Aorta (tissue), 5 donors: ENCODE measurements at places on chromosomes 3 and 15. TPM values are rescaled to one million over a fixed set of nuclear protein-coding genes. Genes with fewer than 3 reads are reported as not detected.

- H3K27ac ChIP-seq = no peak overlapping the region
- H3K4me1 ChIP-seq = no peaks in the 10 kb centered on the region
- H3K4me3 ChIP-seq = no peak overlapping the region
- no peaks in the 10 kb centered on the region for H3K27me3 ChIP-seq
Observed at GRCh38 chr3:140164156-140164555, 229.2 kb downstream of the CLSTN2 start.

- H3K36me3 ChIP-seq = no peaks in the 10 kb centered on the region
- no peak for DNase-seq
Observed at GRCh38 chr3:3664935-3665334, 134.3 kb upstream of the LRRN1 start.

GRCh38 chr15:52505151-52505550 lies 23.5 kb downstream of the MYO5A start:
- DNase-seq = peak; percentile 59
- no peak overlapping the region for H3K4me3 ChIP-seq
- H3K4me1 ChIP-seq = no peaks in the 10 kb centered on the region
- H3K27me3 ChIP-seq = no peaks in the 10 kb centered on the region
- no peaks in the 10 kb centered on the region for H3K36me3 ChIP-seq

DNA sequence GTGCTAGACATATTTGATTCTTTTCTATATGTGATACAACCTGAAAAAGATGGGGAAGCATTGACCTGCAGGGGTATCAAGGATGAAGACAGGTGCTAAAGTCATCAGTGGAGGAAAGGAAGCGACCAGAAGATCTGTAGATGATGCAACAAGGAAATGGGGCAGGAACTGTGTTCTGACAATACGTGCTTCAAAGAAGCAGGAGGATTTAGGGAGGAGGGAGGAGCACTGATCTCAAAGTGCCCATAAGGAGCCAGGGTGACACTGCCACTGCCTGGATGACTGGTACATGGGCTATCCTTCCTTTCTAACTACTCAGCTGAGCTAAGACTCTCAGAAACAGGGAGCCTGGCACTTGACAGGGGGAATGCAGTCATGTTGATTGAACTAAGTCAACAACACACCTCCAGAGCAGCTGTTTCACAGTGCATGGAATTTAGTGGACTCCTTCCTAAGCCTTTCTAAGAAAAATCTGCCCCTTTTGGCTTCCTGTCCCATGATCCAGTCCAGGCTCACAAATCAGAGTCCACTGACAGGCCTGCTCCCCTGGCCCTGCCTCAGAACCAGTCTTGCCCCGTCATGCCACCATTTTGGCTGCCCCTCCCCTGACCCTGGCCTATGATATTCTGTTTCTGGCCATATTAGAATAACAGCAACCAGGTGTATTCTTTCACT lies 12.0 kb downstream of the LYSMD4 start:
- H3K27ac ChIP-seq = no peak overlapping the region
- no peak for DNase-seq
- no peak overlapping the region for H3K4me3 ChIP-seq
- no peaks in the 10 kb centered on the region for H3K4me1 ChIP-seq
- no peaks in the 10 kb centered on the region for H3K36me3 ChIP-seq
- H3K27me3 ChIP-seq = no peaks in the 10 kb centered on the region

DNA sequence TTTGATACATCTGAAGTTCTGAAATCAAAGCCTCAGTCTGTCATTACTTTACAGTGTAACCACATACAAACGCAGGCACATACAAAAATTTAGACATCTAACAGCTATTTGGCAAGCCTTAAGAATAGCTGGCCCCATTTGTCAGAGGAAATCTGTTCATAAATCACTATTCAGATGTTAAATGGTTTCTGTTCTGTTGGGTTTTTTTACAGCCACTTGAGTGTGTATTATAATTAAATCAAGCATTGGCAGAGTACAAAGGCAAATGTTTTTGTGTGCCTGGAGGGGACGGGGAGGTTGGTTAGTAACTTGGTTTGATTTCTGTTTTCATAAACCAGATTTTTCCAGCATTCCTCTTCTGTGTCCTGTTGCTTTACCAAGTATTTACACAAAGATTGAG lies 24.1 kb downstream of the PIGB start:
- no peak overlapping the region for H3K27ac ChIP-seq
- no peaks in the 10 kb centered on the region for H3K27me3 ChIP-seq
- no peaks in the 10 kb centered on the region for H3K36me3 ChIP-seq
- H3K4me1 ChIP-seq = no peaks in the 10 kb centered on the region
- no peak overlapping the region for H3K4me3 ChIP-seq

DNA sequence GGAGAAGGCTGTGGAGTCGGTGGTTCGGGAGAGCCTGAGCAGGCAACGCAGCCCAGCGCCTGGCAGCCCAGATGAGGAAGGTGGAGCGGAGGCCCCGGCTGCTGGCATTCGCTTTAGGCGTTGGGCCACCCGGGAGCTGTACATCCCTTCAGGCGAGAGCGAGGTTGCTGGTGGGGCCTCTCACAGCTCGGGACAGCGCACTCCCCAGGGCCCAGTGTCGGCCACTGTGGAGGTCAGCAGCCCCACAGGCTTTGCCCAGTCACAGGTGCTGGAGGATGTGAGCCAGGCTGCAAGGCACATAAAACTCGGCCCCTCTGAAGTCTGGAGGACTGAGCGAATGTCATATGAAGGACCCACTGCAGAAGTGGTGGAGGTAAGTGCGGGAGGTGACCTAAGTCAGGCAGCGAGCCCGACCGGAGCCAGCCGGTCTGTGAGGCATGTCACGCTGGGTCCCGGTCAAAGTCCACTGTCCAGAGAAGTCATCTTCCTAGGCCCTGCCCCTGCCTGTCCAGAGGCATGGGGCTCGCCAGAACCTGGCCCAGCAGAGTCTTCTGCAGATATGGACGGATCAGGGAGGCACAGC lies 26.7 kb downstream of the SYNM start:
- no peak for DNase-seq
- no peaks in the 10 kb centered on the region for H3K4me1 ChIP-seq
- H3K4me3 ChIP-seq = no peak overlapping the region
- H3K27me3 ChIP-seq = no peaks in the 10 kb centered on the region
- H3K27ac ChIP-seq = no peak overlapping the region

SEMA6D gene
- total RNA-seq = 9.0 TPM

PRSS50 gene
- total RNA-seq = not detected

RAP2B gene
- total RNA-seq = 11.3 TPM

RLBP1 gene
- not detected for total RNA-seq
